GM23248 (cell line): ENCODE measurements at places on chromosomes 16 and 17. TPM values are rescaled to one million over a fixed set of nuclear protein-coding genes. Genes with fewer than 3 reads are reported as not detected.

LITAFD gene
- total RNA-seq: not detected in 2 replicates

SNAI3 gene
- total RNA-seq: not detected in 2 replicates

- DNase-seq: no peak
Observed at GRCh38 chr16:62253966-62254365, 217.7 kb upstream of the CDH8 start.

- DNase-seq: peak; percentile 23
Observed at GRCh38 chr17:76013377-76013932, 12.8 kb downstream of the CDK3 start.

DNA sequence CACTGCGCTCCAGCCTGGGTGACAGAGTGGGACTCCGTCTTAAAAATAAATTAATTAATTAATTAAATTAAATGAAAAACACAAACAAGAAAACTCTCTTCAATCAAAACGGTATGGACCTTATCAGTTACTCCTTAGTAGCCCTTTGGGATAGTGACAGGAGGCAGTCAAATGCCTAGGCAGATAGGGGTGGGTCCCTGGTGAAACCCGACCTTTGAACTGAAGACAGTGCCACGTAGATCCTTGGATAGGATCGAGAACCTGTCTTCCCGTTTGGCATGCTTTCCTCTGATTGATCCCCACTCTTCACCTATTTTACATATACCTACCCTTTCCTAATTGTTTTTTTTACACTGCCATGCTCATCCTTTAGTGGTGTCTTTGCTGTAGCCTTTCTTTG lies 22.2 kb upstream of the DHRS7B start:
- no peak for DNase-seq

DNA sequence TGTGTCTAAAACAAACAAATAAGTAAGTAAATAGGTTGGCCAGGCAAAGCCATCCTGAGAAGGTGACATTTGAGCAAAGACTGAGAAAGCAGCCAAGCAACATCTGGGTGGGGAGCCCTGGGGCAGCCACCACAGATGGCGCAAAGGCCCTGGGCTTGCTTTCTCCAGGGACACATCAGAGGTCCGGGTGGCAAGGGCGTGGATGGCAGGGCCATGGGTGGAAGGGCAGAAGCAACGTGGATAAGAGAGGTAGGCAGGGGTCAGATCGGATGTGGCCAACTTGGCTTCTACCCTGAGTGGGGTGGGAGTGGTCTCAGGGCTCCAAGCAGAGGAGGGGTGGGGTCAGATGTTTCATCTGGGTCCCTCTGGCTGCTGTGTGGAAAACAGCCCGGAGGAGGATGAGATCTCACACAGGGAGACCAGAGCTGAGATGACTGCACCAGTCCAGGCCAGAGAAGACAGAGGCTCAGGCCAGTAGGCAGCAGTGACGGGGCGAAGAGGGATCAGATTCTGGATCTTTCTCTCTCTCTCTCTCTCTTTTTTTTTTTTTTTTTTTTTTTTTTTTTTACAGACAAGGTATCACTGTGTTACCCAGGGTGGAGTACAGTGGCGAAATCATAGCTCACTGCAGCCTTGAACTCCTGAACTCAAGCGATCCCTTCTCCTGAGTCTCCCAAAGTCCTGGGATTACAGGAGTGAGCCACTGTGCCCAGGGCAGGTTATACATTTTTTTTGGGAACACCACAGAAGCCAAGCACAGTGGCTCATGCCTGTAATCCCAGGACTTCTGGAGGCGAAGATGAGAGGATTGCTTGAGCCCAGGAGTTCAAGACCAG lies 6.1 kb upstream of the SPN start:
- no peak for DNase-seq

DNA sequence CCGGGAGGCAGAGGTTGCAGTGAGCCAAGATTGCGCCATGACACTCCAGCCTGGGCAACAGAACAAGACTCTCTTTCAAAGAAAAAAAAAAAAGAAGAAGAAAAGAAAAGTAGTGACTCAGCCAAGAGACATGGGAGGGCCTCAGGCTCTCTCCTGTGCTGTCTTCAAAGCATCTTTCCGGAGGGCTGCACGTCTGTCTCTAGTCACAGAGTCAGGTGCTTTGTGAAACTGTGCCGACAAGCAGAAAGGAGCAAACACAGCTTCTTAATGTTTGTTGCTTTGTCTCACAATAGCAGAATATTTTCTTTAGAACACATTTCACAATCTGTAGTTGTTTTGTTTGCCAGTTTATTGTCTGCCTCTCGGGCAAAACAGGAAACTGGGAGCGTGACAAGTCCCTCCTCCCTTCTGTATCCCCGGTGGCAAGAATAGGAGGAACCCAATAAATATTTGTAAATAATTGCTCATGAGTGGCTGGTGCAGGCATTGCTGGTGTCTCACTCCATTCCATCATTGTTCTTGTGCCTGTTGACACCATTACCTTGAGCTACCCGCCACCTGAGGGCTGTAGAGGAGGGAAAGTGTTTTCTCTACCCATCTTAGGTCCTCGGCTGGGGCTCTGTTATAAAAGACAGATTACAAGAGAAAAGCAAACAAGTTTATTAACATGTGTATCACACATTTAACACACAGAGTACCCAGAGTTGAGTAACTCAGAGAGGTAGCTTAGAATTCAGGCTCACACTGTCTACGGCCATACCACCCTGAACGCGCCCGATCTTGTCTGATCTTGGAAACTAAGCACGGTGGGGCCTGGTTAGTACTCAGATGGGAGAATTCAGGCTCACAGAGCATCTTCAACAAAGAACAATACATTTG lies 5.5 kb downstream of the GAST start:
- peak; percentile 74 for DNase-seq

DNA sequence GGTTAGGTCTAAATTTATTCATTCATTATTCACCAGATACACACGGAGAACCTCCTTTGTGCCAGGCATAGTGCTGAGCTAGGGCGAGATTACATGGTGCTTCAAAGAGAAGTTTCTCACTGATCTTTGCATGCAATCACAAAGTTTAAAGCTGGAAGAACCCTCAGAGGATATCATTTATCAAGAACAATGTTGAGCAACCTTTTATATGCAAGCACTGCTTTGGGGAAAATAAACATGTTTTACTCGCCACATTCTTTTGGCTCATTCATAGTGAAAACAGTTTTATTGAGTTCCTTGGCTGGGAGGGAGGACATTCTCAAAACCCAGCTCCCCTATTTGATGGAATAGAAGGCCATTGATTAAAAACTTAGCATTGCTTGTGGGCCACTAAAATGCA lies 49.8 kb upstream of the XYLT1 start:
- peak; percentile 57 for DNase-seq

CCL1 gene
- total RNA-seq: not detected in 2 replicates

GRCh38 chr16:2090777-2091546 lies 43.2 kb downstream of the TSC2 start:
- DNase-seq: peak; percentile 62

GRCh38 chr17:59893676-59894100 lies 767 bp downstream of the RPS6KB1 start:
- DNase-seq: peak; percentile 62

SERPINF2 gene
- not detected in 2 replicates for total RNA-seq

ZPBP2 gene
- total RNA-seq: not detected in 2 replicates

CES3 gene
- total RNA-seq: not detected in 2 replicates

DNA sequence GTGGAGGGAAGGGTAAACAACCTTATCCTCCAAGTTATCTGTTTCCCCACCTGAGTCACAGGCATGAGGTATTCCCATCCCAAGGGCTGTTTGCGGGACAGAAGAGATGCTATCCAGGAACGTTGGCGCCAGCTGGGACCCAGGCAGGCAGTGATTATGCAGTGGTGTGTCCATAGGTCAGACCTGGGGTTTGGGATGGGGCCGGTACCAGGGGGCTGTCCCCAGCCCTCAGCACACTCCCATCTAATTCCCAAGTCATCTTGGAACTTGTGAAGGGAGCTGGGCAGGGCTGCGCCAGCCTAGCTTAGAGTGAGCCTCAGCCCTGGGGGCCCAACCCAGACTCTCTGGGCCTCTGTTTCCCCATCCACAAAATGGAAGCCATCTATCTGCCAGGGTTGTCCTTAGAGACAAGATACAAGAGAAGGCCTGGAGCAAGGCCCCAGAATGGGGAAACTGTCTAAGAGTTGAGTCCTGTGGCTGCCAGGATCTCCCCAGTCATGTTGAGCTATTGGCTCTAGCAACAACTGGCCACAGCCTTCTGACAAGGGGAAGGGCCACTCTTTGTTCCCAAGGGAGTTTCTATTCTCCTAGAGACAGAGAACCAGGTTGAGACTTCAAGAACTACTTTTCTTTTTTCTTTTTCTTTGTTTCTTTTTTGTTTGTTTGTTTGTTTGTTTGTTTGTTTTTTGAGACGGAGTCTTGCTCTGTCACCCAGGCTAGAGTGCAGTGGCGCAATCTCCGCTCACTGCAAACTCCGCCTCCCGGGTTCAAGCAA lies 9.8 kb upstream of the JUP start:
- no peak for DNase-seq

SECTM1 gene
- 1.4 and 3.0 TPM in 2 replicates for total RNA-seq

GRCh38 chr16:15960124-15960971 lies 10.9 kb downstream of the ABCC1 start:
- no peak for DNase-seq

DNA sequence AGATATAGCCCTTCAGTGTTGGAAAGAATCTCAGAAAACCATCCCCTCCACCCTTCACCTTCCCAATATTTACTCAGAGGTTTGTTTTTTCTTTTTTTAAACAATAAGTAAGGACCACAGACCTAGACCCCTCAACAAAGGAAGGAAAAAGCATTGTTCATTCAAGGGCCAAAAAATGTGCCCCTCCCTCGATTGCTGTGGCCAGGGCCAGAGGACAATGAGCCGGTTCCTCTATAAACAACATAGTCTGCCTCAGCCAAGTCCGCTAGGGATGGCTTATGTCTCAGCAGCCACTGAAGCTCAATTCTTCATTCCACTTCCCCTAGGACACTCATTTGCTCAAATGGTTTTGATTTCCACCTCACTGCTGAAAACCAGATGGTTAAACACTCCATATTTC lies 24.0 kb downstream of the TRIM16 start:
- DNase-seq: no peak

FOXN1 gene
- not detected in 2 replicates for total RNA-seq

DNA sequence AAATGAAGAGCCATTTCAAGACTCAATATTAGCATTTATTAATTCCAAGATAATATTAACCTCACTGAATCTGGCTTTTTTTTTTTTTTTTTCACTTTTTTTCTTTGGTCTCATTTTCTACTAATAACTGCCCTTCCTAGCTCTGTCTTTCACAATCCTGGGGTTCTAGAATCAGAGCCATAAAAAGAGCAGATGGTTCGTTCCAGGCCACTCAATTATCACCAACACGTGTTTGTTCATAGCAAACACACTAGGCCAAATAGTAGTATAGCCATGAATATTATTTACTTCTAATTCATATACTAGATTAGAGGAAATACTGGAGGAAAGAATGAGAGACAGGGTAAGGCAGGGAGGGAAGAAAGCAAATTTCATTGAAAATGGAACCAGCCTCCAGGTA lies 39.8 kb downstream of the TEX2 start:
- no peak for DNase-seq

DNA sequence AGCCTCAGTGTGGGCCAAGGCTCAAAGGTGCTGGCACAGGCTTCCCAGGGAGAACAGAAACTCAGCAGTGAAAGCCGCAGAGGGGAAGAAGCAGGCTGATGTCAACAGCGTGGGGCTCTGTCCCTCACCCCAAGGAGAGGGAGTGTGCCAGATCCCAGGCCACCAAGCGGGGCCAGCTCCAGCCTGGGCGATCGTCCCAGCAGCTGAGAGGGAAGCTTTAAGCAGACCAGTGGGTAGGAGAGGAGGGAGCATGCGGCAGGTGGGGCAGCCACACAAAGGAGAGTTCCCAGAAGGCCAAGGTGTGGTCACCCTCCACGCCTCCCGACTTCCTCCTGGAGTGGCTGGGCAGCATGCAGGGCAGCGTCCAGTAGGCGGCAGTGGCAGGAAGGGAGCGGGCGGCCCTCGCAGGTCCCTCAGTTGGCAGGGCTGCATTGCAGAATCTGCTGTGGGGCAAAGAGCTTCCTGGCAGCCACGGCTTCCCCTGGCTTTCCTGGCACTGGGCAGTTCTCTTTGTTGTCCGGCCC lies 6.0 kb downstream of the SYNGR2 start:
- no peak for DNase-seq

LGALS9B gene
- total RNA-seq: not detected in 2 replicates

CFDP1 gene
- 30.4 and 36.9 TPM in 2 replicates for total RNA-seq

SLC5A11 gene
- not detected in 2 replicates for total RNA-seq

DNA sequence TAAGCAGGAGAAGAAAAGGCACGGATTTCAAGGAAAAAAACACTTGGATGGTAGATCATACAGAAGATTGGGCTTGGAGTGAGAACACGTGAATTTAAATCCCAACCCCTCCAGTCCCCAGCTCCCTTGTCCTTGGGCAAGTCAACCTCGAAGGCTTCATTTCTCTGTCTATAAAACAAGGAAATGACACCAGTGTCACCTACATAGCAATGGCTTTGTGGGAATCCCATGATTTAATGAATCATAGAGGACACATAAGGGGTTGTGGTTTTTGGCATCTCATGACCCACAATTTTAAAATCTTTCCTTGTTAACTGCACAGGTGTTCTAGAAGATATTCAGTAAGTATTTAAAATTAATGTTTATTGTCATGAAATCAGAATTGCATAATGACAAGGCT lies 8.2 kb upstream of the CCL2 start:
- no peak for DNase-seq

C17orf78 gene
- total RNA-seq: not detected in 2 replicates

DNA sequence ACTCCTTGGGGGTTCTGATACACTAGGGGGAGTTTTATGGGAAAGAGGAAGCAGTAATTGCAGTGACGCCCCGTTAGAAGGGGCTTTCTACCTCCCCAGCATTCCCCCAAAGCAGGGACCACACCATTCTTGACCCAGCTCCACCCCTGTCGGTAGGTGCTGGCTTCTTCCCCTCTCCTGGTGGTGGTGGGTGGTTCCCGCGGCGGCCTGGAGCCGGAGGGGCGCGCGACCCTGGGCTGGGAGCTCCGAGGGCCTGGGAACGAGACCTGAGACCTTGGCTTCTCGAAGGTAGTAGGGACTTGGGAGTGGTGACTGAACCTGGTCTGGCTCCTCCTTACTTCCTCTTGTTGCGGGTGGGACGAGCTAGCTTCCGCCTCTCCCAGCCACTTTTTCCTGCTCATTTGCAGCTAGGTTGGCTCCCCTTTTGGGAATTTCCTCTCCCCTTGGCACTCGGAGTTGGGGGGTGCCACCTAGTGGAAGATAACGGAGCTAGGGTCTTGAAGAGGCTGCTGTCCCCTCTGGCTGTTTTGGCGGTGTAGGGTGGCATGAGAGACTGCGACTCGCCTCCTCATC lies 438 bp downstream of the GRN start:
- DNase-seq: peak; percentile 73
